Heart left ventricle (tissue), 16 donors: ENCODE measurements at places on chromosomes 13 and 19. TPM values are rescaled to one million over a fixed set of nuclear protein-coding genes. Genes with fewer than 3 reads are reported as not detected.

DNA sequence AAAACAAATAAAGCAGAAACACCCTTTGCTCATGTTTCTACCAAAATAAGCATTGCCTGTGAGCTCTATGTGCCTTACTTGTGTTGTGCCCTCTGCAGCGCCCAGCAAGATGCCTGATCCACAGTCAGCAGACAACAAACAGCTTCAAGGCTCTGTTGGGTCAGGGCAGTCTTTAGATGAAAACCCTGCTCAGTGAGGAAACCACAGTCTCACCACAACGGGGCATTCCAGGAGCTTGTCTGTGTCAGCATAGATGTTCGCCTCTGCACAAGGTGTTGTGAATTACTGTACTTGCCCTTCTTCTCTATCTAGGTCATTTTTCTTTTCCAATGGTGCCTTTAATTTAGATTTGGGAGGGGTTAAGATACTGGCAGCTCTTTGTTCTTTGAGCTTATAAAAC is 251.9 kb downstream of the COL4A1 start:
- H3K4me1 ChIP-seq = no peaks in the 10 kb centered on the region
- no peaks in the 10 kb centered on the region for H3K36me3 ChIP-seq
- no peak overlapping the region for H3K27ac ChIP-seq
- no peak overlapping the region for H3K4me3 ChIP-seq
- DNase-seq = no peak

The OVOL3 gene
- not detected for total RNA-seq

GRCh38 chr13:43061496-43062280 is 38.3 kb downstream of the DNAJC15 start:
- H3K4me1 ChIP-seq = peaks cover 33% of the 10 kb centered on the region
- H3K27me3 ChIP-seq = no peaks in the 10 kb centered on the region
- no peak for DNase-seq
- no peak overlapping the region for H3K4me3 ChIP-seq

GRCh38 chr13:92951273-92951890 is 275.2 kb upstream of the GPC6 start:
- no peak overlapping the region for H3K27ac ChIP-seq
- no peaks in the 10 kb centered on the region for H3K4me1 ChIP-seq
- H3K27me3 ChIP-seq = no peaks in the 10 kb centered on the region
- no peak overlapping the region for H3K4me3 ChIP-seq
- H3K36me3 ChIP-seq = no peaks in the 10 kb centered on the region

The KCNC3 gene
- total RNA-seq = 4.4 TPM

The RCBTB1 gene
- total RNA-seq = 17.2 TPM

GRCh38 chr13:23695711-23696464 is 125.7 kb downstream of the TNFRSF19 start:
- H3K27me3 ChIP-seq = no peaks in the 10 kb centered on the region
- no peak overlapping the region for H3K4me3 ChIP-seq
- H3K27ac ChIP-seq = no peak overlapping the region
- no peaks in the 10 kb centered on the region for H3K36me3 ChIP-seq
- DNase-seq = peak; percentile 74

GRCh38 chr13:37412241-37412921 is 186.2 kb downstream of the POSTN start:
- no peaks in the 10 kb centered on the region for H3K4me1 ChIP-seq
- no peaks in the 10 kb centered on the region for H3K36me3 ChIP-seq
- no peaks in the 10 kb centered on the region for H3K27me3 ChIP-seq
- DNase-seq = no peak
- no peak overlapping the region for H3K27ac ChIP-seq

The KCNJ14 gene
- total RNA-seq = 0.25 TPM

DNA sequence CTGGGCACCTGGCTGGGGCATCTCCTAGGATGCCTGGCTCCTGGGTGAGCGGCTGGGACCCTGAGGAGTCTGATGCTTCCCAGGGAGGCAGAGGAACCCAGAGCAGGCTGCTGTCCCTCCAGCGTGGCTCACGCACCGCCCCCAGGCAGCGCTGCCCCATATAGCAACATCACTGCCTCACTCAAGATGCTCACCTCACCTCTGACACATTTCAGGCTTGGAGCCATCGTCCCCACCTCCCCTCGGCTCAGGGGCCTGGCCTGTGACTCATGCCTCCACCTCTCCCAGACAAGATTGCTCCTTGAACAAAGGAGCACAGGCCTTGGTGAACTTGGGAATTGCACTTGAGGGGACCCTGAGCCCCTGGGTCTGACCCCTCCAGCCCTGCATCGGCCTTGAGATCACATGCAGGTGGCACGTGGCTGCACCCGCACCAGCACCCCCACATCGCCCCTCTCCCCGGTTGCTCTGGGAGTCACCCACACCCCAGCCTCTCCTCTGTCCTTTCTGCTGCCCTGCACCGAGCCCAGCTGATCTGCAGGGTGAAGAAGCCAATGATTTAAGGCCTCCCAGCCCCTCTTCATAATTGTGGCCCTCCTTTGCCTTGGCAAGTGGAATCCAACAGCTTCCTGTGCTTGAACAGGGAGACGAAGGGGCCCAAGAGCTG is 11.2 kb downstream of the CEBPA start:
- no peaks in the 10 kb centered on the region for H3K36me3 ChIP-seq
- H3K27me3 ChIP-seq = no peaks in the 10 kb centered on the region
- DNase-seq = no peak
- no peak overlapping the region for H3K27ac ChIP-seq
- peaks cover 34% of the 10 kb centered on the region for H3K4me1 ChIP-seq

The OR7A5 gene
- total RNA-seq = not detected

The LAIR2 gene
- 2.4 TPM for total RNA-seq

GRCh38 chr19:41882568-41883462 is at the start of gene ARHGEF1:
Gene ARHGEF1 (plus strand): TSS chr19:41883184. CDS start chr19:41888083, 4,899 bp downstream.
- no peaks in the 10 kb centered on the region for H3K36me3 ChIP-seq
- H3K27me3 ChIP-seq = no peaks in the 10 kb centered on the region
- H3K4me3 ChIP-seq = peak within 1 kb of the TSS; percentile 68
- H3K27ac ChIP-seq = peak within 1 kb of the TSS; percentile 97
- DNase-seq = peak; percentile 84

GRCh38 chr13:60572855-60573254 is 175.8 kb downstream of the TDRD3 start:
- H3K4me3 ChIP-seq = no peak overlapping the region
- no peak overlapping the region for H3K27ac ChIP-seq
- DNase-seq = no peak
- no peaks in the 10 kb centered on the region for H3K4me1 ChIP-seq
- H3K27me3 ChIP-seq = no peaks in the 10 kb centered on the region

DNA sequence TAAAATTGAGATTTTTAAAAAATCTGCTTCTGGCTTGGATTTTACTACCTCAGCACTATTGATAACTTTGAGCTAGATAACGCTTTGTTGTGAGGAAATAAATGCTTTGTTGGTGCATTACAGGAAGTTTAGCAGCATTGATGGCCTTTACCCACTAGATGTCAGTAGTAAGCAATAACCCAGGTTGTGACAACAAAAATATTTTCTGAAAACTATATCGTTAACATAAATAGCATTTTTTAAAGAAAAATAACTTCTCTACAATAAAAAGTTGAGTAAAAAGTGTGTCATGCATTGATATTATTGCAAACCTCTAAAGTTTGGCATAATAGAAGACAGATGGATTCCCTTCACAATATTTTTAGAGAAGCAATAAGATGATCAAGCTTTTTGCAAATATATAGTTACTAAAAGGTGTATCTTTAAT is 1246.5 kb downstream of the UQCRFS1 start:
- no peaks in the 10 kb centered on the region for H3K36me3 ChIP-seq
- no peak overlapping the region for H3K4me3 ChIP-seq
- H3K27me3 ChIP-seq = no peaks in the 10 kb centered on the region
- H3K27ac ChIP-seq = no peak overlapping the region
